Right ventricle myocardium inferior (tissue), 1 donor: ENCODE measurements at places on chromosomes 6 and 20.

DNA sequence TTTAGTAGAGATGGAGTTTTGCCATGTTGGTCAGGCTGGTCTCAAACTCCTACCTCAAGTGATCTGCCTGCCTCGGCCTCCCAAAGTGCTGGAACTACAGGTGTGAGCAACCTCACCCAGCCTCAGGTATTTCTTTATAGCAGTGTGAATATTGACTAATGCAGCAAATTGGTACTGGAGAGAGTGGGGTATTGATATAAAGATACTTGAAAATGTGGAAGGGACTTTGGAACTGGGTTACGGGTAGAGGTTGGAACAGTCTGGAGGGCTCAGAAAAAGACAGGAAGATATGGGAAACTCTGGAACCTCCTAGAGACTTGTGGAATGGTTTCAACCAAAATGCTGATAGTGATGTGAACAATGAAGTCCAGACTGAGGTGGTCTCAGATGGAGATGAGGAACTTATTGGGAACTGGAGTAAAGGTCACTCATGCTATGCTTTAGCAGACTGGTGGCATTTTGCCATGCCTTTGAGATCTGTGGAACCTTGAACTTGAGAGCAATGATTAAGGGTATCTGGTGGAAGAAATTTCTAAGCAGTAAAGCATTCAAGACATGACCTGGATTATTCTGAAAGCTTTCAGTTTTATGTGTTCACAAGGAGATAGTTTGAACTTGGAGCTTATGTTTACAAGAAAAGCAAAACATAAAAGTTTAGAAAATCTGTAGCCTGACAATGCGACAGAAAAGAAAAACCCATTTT lies 127.2 kb downstream of the DTNBP1 start:
- DNase-seq = no peak

- no peak for DNase-seq
These were observed 7.8 kb downstream of the TDP2 start for GRCh38 chr6:24658573-24659560.

- DNase-seq = no peak
These were observed 359.3 kb downstream of the SYNE1 start for GRCh38 chr6:152277826-152278329.

DNA sequence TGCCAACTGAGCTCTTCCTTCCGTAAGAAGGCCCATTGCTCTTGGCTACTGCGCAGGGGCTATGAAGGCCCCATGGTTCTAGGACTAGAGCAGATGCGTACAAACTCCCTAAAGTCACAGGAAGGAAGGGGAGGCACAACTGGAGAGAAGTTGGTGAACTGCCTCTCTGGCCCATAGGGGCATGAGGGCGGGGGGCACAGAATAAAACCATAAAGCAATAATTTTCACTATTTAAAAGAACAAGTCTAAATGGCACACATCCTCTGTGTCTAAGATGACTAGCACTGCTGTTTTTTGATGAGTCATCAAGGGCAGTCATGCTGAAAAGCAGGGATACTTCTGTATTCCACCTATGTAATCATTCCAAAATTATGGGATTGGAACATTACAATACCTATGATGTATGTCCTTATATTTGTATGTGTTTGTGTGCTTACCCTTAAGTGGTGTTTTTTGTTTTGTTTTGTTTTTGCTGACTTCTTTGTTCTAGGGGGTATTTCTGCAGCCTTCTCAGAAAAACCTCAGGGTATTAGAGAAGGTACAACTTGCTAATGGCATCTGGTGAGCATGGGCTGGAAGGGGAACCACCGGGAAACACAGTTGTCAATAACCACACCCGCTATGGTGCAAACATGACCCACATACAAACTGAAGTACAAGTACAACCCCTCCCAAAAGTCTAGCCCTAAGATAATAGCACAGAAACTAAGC lies 36.9 kb downstream of the B4GALT5 start:
- no peak for DNase-seq

DNA sequence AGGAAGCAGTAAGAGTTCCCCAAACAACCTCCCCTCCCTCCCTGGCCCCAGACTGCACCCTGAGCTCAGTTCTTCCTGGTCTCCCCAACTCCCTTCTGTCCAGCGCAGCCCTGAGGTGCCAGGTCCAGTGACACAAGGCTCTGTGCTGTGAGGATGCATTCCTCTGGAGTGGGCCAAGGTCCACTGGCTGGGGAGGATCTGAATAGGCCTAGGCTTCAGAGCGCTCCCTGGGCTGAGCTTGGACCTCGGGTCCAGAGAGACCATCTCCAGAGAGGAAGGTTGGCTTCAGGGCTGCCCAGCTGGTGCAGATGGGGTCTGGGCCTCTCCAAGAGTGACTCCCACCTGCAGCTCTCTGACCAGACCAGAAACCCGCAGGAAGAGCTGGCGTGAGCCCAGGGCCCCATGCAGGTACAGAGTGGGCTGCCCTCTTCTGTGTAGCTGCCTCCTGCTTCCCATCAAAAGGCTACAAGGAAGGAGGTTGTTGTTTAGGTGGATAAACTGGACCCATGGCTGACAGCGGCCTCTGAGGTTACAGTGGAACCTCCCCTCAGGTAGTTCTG lies 52.3 kb upstream of the MLN start:
- peak; percentile 43 for DNase-seq
